T follicular helper cell (primary cell): ENCODE measurements at places on chromosomes 6 and 20.

DNA sequence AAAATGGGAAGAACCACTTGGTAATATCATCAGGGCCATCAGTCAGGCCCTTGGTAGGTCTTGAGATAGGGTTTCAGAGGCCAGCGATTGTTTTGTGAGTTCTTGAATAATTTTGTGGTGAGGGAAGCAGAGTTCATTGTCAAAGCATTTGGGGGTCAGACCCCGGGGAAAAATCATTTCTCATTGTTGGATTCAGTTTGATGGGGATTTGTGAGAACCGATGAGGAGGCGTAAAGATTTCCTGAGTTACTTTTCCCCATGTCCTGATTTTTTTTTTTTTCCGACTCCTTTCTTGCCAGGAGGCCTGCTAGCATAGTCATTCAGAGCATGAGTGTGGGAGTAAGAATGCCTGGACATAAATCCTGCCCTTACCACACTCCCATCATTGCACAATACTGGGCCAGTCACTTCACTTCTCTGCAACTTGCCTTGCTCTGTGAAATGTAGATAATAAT lies 60.3 kb downstream of the TSHZ2 start:
- no peak for DNase-seq

DNA sequence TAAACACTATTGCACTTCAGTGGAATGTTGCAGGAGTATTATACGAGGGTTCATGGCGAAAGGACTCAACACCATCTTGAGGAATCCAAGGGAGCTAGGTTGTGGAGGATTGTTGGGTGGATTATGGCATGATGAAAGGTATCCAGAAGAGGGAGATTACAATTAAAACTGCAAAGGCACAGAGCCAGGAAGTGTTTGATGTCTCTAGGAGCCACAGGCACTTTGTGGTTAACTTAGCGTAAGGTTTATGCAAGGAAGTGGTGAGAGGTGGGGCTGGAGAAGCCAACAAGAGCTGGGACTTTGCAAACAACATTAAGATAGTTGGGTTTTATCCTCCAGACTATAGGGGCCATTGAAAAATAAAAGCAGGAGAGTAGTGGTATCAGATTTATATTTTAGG lies 86.6 kb upstream of the TPD52L1 start:
- DNase-seq, result no peak

- DNase-seq, result no peak
These were observed 60.3 kb upstream of the FABP7 start for GRCh38 chr6:122719176-122719575.

DNA sequence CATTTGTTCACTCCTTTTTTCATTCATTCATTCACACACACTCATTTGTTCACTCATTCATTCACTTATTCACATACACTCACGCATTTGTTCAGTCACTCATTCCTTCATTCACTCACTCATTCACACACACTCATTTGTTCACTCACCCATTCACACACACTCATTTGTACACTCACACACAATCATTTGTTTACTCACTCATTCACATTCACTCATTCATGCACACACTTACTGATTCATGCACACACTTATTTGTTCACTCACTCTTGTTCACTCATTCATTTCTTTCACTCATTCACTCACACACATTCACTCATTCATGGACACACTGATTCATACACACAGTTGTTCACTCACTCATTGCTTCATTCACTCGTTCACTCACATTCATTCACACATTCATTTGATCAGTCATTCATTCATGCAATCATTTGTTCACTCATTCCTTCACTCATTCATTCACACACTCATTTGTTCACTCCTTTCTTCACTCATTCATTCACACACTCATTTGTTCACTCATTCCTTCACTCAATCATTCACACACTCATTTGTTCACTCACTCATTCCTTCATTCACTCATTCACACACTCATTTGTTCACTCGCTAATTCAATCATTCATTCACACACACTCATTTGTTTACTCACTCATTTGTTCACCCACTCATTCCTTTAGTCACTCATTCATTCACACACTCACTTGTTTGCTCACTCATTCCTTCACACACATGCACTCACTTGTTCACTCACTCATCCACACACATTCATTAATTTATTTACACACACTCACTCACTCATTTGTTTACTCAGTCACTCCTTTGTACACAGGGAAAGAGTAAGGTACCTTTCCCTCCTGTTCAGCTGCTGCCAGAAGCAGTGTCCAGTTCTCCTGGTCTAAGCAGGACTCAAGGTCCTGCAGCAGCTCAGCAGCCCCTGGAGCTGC lies 50.7 kb upstream of the BHLHE23 start:
- no peak for DNase-seq

- peak; percentile 2 for DNase-seq
These were observed 48.0 kb downstream of the DST start for GRCh38 chr6:56594699-56595098.

DNA sequence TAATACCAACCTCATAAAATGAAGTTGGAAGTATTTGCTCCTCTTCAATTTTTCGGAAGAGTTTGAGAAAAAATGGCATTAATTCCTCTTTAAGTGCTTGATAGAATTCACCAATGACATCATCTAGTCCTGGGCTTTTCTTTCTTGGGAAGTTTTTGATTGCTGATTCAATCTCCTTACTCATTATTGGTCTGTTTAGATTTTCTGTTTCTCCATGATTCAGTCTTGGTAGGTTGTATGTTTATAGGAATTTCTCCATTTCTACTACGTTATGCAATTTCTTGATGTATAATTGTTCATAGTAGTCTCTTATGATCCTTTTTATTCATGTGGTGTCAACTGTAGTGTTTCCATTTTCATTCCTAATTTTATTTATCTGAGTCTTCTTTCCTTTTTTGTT lies 176.9 kb upstream of the PRND start:
- DNase-seq, result no peak

DNA sequence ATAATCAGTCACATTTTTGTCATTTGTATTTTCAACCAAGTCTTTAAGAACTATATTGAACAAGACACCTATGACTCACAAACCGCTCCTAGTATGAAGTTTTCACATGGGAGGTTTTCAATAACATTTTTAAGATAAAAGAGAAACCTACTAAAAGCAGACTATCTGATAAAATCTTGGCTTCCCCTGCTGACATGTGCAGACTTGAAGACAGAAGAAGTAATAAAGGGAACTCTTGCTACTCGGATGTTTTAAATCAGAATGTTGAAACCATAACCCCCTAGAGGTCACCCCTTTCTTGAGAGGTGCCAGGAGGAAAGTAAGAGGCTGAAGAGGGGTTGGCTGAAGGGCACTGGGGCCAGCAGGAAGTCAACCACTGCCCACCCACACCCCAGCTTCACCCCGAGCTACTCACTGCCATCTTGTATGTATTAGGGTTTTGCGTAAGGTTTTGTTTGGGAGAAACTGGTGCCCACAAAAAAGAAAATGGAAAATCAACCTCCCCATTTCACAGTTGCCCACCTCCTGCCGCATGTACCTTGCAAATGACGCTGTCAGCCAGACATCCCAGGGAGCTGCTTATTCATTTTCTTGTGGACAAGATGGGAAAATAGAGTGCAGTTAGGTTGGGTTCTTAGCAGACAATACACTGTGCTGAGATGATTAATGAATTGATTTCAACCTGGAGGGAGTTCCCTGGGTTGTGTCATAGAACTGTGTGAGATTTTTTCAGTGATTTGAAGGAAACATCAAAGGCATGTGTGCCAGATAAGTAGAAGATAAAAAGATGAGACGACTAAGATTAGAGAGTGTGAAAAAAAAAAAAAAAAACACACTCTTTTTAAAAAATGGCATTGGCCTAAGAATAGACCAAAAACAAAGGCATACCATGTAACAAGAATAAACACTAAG lies 83.2 kb upstream of the TAB2 start:
- DNase-seq, result no peak

DNA sequence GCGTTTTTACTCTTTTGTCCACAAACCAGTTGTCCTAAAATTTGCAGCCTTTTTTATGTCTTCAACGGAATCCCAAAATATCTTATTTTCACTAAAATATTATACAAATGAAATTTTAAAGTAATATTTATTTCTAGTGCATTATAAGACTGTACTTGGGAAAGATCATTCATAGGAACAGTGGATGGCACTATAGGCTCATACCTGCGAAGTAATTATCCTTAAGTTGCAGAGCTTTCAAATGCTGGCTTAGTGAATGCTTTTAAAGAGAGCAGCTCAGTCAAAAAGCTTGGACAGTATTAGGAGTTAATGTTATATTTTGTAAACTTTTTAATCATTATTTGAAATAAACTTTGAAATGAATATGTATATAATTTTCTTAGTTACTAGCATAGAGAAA lies 254.9 kb downstream of the CDKAL1 start:
- DNase-seq, result no peak

DNA sequence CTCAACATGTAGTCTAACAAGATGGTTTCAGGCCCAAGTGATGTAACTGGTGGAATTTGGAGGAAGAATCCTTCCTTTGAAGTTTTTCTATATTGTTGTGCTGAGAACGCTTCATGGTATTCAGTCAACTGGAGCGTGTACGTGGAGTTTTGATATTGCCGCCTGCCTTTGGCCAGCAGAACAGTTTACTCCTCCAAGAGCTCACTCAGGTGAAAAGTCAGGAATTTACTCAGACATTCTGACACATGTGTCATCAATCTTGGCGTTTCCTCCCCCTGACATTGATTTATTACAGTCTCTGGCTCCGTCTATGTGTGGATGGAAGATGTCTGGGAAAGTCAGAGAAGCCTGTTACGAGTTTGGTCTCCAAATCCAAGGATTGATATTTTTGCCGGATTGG lies 19.0 kb upstream of the TGM2 start:
- no peak for DNase-seq

- DNase-seq, result no peak
These were observed 263.0 kb downstream of the CDC5L start for GRCh38 chr6:44650495-44650894.

DNA sequence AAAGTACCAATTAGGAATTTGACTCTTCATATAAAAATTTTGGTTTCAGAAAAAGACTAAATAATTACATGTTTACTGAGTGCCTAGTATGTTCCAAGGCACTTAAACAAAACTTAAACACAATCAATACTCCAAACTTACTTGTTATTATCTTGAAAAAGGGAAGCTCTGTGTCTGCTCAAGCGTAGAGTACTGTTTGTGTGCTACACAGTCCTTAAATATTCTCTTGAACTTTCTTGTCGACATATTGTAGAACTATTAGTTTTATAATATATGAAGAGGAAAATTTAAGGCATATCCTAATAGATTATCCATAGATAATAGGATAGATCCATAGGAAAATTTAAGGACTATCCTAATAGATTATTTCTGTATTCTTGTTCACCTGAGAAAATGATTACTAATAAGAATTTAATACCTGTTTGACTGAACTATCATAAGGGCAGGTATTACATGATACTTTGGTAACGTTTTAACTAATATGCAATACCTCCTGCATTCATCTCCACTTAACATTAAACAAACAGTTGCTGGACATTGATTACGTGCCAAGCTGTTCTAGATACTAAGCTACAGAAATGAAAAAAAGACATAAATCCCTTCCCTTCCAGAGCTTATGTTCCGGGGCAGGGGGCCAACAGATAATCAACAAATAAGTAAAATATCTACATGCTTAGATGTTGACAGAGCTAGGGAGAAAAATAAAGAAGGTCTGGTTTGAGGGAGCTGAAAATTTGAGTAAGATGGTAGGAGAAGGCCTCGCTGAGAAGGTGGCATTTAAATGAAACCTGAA lies 115.2 kb upstream of the BCLAF1 start:
- no peak for DNase-seq

GRCh38 chr20:34999782-35000181 lies 44.1 kb downstream of the MYH7B start:
- DNase-seq, result no peak

GRCh38 chr20:56941101-56941686 lies 312.1 kb downstream of the TFAP2C start:
- no peak for DNase-seq

DNA sequence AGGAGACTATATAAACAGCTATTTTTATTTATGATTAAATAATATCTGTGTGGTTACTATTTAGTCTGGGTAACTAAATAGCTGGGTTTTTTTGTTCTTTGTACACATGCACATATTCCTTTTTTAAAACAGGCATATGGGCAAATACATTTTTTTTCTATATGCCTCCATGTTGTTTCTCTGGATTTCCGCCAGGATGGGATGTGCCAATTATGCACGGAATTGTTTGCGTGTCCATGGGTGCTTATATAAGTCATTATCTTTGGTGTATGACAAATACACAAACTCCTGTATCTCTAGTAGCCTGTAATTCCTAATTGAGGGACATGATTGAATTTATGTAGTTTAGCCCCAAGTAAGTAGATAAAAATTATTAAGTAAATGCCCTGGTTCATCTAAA lies 226.9 kb downstream of the BCKDHB start:
- DNase-seq, result no peak

- no peak for DNase-seq
These were observed 347.3 kb upstream of the CDH4 start for GRCh38 chr20:60904730-60905129.

DNA sequence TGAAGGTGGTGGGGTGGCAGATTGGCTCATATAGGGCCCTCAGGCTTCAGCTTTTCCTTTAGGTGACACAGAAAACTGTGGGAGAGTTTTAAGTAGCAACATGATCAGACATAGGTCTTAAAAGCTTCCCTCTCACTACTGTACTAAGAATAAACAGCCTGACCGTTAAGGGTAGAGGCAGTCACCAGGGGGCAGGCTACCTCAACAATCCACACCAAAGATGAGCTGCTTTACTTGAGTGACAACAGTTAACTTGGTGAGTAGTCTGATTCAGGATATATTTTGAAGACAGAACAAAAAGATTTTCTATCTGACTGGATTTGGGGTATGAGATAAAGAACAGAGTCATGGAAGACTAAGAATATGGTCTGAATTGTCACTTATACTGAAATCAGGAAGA lies 193.1 kb upstream of the SHLD1 start:
- DNase-seq, result peak; percentile 31

DNA sequence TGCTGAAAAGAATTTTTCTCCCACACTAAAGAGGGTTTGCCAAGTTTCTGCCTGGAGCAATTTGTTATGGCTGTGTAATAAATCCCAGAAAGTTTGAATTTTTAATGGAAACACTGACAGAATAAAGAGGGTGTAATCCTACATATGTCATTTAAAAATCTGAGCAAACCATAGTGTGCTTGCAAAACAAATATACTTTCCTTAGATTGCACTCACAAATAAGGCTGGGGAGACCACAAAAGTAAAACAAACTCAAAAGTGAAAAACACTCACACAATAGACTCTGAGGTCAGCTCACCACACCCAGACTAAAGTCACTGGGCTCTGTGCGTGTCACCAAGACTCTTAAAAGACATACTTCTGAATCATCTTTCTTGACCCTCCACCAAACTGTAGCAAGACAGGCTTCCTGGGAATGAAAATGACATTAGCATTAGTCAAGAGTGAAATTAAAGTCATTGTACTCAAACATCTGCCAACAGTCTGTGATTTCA lies 4.8 kb upstream of the ATXN1 start:
- no peak for DNase-seq
